Activated CD4-positive, CD25-positive, alpha-beta regulatory T cell treated with anti-CD3 and anti-CD28 coated beads, Interleukin-2, amount 50 U/mL, for 16 hours (primary cell): ENCODE measurements at places on chromosomes 13 and 19.

GRCh38 chr13:109874484-109875454 lies 88.4 kb upstream of the IRS2 start:
- DNase-seq, result no peak

- DNase-seq, result no peak
These were observed 44.5 kb downstream of the RFX2 start for GRCh38 chr19:6065685-6066374.

GRCh38 chr13:41639955-41640780 lies 182.8 kb downstream of the RGCC start:
- DNase-seq, result no peak

GRCh38 chr13:57630661-57631595 lies 616 bp upstream of the PCDH17 start:
- no peak for DNase-seq

- DNase-seq, result no peak
These were observed 84.4 kb downstream of the STK24 start for GRCh38 chr13:98492335-98493041.

DNA sequence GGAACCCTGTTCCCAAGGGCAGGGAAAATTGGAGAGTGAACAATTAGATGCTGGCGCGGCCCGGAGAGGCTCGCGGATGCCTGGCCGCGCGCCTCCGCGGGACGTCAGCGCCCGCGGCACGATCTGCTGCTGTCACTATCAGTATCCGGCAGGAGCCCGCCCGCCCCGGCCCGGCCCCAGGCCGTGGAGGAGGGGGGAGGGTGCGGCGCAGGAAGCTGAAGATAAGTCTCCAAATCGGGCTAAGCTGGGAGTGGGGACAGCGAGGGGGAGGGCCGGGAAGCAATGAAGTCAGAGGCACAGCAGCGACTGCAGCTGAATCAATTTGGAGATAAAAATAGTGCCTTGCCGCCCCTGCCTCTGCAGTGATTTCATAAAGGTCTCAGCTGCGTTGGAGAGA lies 441.5 kb upstream of the KLF12 start:
- peak; percentile 2 for DNase-seq

- no peak for DNase-seq
These were observed 125.1 kb upstream of the SPATA13 start for GRCh38 chr13:24035411-24035810.

GRCh38 chr13:28637714-28638355 lies 21.1 kb upstream of the POMP start:
- DNase-seq, result no peak

DNA sequence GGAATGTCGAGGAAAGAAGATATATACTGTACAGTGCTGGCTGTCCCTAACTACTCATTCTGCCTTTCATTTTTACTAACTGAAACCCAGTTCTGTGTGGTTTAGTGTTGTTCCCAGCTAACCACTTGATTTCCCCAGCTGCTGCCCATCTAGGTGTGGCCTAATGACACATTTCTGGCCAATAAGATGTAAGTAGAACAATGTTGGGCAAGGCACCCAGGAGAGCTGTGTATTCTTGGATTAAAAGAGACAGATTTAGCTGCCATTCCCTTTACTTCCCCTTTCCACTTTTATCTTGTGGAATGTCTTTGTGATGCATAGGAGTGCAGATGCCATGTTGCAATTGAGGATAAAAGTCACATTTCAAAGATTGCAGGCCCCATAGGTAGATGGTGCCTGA lies 28.3 kb upstream of the PCDH9 start:
- DNase-seq, result no peak

GRCh38 chr13:47632311-47632710 lies 368.8 kb downstream of the SUCLA2 start:
- no peak for DNase-seq
